ENCODE measurements at places on chromosomes 11 and 22.
A peak's percentile ranks its signal among the peaks of the same experiment; 100 is the strongest.

DNA sequence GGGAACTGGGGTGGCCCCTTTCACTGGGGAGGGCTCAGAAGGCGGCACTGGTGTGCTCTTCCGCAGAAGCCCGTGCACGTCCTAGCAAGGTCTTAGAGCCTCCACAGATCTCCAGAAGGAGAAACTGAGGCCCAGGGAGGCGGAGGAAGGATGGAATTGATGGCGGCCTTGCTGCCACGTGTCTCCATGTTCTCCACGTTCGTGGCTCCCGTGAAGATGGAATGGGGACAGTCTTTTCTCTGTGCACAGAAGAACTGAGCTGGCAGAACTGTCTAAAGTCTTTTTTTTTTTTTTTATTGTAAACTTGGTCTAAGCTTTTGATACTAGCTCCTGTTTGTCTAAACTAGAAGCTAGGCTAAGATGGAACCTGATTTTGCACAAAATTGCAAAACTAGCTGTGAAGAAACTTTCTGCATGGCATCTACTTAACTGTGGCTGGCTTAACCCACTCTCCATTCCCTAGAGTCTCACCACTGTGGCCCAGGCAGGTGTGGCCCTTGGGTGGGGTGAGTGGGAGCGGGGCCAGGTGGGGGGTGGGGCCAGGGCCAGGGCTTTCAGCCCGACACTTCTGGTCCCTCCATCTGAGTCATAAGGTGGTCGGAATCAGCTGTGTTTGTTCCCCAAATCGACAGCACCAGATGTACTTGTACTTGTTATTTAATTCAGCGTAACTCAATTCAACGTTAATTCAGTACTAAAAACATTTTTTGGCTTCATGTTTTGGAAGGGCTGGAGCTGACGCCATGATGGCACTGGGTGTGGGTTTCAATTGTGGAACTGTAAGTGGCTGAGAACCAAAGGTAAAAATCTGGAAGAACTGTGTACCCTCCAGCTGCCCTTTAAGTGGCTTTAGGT is 120.7 kb downstream of the MPPED1 start:
- no peak for DNase-seq

DNA sequence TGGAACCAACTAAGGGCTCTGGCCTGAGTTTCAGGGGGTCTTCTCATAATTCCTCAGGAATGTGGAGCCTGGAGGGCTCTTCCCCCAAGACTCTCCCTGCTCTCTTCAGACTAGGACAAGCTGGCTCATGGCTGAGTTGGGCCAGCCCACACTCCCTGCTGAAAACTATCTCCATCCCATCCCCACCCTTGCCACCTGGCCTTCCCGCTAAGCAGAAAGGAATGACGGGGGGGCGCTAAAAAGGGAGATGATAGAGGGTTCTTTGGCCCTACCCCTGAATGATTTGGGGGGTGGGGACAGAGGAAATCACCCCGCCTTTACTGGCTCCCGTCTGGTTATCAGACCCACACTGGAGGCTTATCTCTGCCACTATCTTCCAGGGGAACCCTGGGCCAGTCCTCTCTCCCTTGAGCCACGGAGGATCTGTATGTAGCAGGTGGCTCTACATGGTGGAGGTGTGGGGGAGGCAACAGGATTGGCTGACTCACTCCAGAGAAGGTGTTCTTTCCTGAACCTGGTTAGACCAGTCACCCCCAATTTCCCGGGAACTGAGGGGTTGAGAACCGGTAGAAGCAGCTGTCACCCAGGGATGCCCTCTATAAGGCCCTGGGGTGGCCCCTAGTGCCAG is 5.7 kb downstream of the SMTN start:
- no peak for DNase-seq

DNA sequence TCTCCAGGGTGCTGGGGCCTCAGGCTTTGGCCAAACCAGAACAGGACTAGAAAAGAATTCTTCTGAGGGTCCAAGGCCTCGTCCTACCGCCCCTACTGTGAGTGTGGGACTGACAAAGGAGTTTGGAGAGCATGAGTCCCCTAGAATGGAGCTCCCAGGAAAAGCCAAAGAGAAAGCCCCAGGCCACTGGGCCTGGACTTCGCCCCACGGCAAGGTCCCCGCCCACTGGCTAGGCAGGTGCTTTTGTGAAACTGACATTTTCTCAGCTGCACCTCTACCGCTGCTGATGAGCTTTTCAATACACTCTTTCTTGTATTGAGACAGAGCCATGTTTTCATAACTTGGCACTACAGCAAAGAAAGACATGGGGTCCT is 9.7 kb upstream of the FGF3 start:
- no peak for DNase-seq

GRCh38 chr22:33167998-33168790 is 110.0 kb upstream of the SYN3 start:
- DNase-seq, result no peak

DNA sequence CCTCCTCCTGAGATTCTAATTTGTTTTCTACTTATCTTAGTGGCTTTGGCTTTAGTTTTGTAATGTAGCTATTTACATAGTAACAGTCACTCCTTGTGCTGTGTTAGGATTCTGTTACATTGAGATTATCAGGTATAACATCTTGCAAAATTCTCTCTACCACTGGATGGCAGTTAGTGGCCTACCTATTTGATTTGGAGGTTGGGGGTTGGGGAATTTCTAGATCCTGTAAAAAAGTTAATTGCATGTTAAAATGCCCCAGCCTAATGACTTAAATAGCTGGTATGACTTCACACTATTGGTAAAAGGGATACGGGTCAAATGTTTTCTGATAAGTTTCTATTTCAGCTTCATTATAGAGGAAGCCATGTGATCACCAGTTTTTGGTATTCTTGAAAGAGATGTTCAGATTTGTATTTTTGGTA is 2.8 kb downstream of the GRK3 start:
- no peak for DNase-seq

DNA sequence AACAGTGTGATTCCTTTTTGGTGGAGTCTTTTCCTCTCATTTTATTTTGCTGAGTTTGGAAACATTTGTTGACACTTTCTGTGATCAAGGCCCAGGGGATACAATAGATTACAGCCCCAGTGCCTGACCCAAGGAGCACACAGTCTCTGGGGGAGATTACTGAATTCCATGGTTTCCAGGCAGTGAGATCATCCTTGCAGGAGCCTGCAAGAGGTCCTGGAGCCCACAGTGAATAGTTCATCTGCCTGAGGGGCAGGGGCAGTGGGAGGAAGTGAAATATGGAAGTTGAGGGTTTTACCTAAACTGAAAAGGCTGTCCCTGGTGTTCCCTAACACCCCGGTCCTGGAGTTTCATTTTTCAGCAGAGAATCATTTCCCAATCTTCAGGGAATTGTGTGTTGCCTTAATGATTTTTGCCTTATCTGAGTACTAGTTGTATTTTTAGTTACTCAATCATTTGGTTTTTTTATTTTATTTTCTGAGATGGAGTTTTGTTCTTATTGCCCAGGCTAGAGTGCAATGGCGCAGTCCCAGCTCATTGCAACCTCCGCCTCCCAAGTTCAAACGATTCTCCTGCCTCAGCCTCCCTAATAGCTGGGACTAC is 7.7 kb downstream of the CCS start:
- DNase-seq, result no peak

- DNase-seq, result no peak
These were observed 15.1 kb downstream of the SYNGR1 start for GRCh38 chr22:39364714-39365491.

DNA sequence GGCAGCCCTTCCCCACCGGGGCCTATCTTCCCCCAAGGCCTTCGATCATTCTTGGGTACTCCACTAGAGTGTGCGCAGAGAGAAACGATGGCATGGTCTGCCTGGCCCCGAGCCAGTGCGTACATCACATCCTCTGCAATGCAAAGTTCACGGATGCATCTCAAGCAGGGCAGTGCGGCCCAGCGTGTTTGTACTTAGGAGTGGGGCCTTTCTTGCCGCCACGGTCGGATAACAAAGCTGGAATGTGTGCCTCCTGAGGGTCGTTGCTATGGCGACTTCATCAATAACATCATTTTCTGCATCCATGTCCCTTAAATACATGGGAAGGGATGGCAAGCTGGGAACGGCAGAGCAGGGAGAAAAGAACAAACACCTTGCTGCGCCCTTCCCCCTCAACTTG is 73.9 kb downstream of the SCUBE1 start:
- no peak for DNase-seq

DNA sequence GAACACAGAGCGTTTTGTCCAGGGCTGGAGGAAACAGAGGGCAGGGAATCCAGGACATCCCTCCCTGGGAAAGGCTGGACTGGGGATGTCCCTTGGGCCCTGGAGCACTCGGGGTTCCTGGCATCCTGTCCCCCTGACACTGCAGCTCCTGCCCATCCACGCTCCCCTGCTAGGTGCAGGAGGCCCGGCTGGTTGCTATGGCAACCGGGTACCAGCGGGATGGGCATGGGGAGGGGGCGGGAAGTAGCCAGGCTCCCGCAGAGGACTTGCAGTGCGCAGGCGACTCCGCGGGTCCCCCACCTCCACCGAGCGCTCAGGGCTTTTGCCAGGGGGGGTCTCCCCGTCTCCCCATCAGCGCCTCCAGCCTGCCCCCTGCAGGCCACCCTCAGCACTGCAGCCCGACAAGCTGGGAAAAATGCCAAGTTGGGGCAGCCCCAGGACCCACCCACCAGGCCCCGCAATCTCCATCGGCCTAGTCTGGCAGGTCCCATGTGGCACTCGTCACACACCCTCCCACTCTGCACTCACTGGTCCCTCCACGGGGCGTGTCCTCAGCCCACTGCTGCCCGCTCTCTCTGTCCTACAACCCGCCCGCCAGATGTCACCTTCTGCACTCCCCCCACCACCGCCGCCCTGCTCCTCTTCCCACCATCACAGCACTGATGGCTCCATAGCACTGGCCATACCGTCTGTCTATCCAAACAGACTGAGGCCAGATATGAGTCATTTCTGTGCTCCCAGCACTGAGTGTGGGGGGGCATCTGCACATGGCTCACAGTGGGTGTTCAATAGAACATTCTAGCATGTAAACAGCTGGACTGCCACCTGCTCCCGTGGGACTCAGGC is 31.5 kb downstream of the KIAA0930 start:
- peak; percentile 26 for DNase-seq

DNA sequence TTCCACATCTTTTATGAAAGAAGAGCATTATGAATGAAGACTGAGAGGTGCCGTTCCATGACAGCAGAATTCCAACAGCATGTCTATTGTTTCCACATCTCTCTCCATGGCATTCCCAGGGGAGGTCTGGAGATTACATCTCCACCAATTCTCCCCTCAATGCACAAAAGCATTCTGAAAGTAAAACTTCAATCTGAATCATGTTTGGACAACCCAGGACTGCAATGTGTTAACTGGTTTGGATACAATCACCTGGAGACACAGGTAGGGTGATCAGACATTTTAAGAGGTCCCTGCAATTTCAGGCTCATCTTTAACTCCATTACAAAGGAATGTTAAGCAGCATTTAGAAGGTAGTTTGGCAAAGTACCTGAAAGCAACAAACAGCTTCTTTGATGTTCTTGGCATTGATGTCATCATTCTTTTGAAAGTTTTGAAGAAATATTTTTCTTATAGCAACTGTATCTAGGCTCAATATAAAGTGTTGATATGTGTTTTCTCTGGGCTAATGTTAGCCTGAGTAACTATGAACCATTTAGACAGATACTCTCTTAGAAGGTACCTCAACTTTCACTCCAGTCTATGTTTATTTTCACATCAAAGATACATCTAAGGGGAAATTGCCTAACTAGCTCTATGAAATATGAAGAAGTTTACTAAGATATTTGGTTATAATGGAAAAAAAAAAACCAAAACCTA is 181.4 kb upstream of the MTMR2 start:
- DNase-seq, result no peak

GRCh38 chr22:28943501-28943879 is 60.1 kb downstream of the ZNRF3 start:
- DNase-seq, result no peak

DNA sequence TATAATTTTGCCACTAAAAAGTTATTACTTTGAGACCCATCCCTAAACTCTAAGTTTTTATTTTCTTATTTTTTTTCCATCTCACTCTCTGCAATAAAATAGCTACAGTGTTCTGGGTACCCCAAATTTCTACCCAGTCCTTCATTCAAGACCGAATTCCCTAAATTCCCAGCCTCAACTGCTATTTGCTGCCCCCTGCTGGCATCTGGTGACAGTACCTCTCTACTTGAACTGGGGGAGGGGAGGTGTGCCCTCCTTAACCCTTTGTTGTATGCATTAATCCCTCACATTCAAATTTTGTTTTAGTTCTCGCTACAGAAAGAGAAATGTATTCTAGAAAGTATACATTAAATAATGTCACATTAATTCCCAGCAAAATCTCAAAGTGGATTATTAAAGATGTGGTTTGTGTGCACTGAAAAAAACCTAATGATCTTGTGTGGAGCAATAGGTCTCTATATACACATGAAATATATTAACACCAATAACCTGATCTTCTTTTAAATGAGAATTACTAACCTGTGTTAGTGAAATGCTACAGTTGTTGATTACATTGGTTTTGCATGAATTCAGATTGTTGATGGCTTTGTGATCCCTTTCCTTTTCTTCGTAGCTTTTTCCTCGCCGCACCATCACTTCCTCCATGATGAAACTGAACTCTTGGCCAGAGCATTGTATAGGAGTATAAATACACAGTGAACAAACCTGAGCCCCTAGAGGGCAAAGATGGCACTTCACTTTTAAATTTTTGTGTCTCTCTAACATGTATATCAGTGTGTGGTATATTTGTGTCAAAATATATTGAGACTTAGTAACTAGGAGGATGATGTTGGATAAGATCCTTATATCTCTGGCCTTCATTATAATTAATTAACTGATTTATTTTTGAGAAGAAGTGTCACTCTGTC is 590.0 kb downstream of the METTL15 start:
- DNase-seq, result peak; percentile 10

DNA sequence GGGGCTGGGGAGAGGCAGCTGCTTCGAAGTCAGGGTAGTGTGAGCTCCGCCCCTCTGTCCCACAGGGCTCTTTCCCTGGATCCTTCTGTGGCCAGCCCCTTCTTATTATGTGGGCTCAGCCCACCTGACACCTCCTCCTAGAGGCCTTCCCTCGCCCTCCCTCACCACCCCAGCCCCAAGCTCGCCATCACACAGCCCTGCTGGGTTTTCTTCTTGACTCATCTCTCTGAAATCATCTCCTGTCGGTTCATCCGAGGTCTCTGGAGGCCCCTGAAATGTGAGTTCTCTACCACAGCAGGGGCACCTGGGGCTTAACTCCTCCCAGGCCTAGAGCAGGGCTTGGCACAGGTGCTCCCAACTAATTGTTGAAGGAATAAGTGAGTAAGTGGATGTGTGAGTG is 65.2 kb downstream of the CACNA1I start:
- DNase-seq, result no peak

- peak; percentile 64 for DNase-seq
These were observed 1130.4 kb downstream of the LRRC4C start for GRCh38 chr11:40328890-40329614.

- no peak for DNase-seq
These were observed 33.1 kb upstream of the SPON1 start for GRCh38 chr11:13929395-13929891.

GRCh38 chr11:43830928-43831440 is 49.6 kb upstream of the ALKBH3 start:
- peak; percentile 84 for DNase-seq

Data from A549 (cell line).